ENCODE measurements at places on chromosomes 12 and 14.
A peak's percentile ranks its signal among the peaks of the same experiment; 100 is the strongest.

- no peak for DNase-seq
Measured at GRCh38 chr12:9344541-9344940, 136.3 kb upstream of the PZP start.

DNA sequence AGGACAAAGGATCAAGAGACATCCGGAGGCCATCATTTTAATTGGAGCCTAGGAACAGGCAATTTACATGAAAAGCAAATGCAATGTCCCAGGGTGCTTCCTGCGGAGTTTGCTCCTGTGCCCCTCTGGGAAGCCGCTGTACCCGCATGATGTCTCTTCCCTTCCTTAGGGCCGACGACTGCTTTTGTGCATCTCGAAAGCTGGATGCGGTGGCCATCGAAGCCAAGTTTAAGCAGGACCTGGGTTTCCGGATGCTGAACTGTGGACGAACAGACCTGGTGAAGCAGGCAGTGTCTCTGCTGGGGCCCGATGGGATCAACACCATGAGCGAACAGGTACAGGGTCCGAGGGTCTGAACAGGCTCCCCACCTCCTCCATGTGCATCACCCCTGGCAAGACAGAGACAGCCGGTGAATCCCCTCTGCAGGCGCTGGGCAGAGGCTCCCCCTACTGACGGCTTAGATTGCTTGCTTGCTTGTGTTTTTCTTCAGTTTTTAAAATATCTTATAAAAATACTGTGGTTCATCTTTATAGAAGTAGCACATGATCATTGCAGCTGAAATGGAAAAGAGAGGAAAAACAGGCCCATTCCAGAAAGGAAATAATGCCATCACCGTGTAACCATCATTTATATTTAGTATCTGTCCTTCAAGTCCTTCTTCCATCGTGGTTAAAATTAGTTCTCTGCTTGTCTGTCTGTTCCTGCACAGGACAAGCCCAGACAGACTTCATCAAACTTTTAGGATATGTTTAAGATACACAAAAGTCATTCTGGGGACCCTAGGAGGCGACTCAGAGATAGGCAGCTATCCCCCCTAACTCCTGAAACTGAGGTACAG lies 75.4 kb upstream of the PWP1 start:
- DNase-seq: peak; percentile 45

- DNase-seq: peak; percentile 55
Measured at GRCh38 chr12:55659486-55660385, 23.0 kb downstream of the OR10P1 start.

DNA sequence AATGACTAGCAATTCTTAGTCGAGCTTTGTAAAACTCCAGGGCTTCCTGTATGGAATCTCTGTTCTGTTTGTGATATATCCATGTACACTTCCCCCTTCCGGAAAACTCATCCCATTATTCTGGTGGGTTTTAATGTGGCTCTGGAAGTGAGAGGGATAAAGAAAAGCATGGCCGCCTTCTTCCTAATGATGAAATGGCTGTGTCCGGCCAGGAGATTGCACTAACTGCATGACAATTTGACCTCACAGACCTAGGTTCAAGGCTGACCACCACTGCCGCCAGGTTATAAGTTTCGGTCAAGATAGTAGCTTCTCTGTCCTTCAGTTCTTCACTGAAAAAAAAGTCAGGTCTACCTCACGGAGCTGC lies 41.0 kb upstream of the NPAS3 start:
- no peak for DNase-seq

- no peak for DNase-seq
Measured at GRCh38 chr14:72256055-72256454, 323.8 kb downstream of the RGS6 start.

All from OCI-M1 (cell line).